ENCODE measurements at places on chromosomes 6 and 20. TPM values are rescaled to one million over a fixed set of nuclear protein-coding genes. Genes with fewer than 3 reads are reported as not detected.

PRPF6 gene
- total RNA-seq, result 50.6 TPM

KHDC1L gene
- total RNA-seq, result not detected

SLC2A10 gene
- total RNA-seq, result 21.6 TPM

SLC32A1 gene
- total RNA-seq, result not detected

RIPOR2 gene
- total RNA-seq, result 19.4 TPM

SSTR4 gene
- not detected for total RNA-seq

DSE gene
- total RNA-seq, result 33.1 TPM

GRCh38 chr6:20924911-20925543 is 390.8 kb downstream of the CDKAL1 start:
- DNase-seq, result no peak
- H3K4me3 ChIP-seq, result no peak overlapping the region
- H3K27ac ChIP-seq, result no peak overlapping the region
- H3K4me1 ChIP-seq, result peaks cover 3% of the 10 kb centered on the region
- H3K27me3 ChIP-seq, result no peaks in the 10 kb centered on the region

GRCh38 chr6:147717991-147718390 is 209.5 kb downstream of the SAMD5 start:
- H3K36me3 ChIP-seq, result no peaks in the 10 kb centered on the region
- H3K4me1 ChIP-seq, result no peaks in the 10 kb centered on the region
- H3K27me3 ChIP-seq, result no peaks in the 10 kb centered on the region
- no peak overlapping the region for H3K27ac ChIP-seq
- no peak overlapping the region for H3K4me3 ChIP-seq

GRCh38 chr6:14593286-14593685 is 475.7 kb downstream of the CD83 start:
- H3K4me3 ChIP-seq, result no peak overlapping the region
- DNase-seq, result no peak
- no peaks in the 10 kb centered on the region for H3K27me3 ChIP-seq
- no peaks in the 10 kb centered on the region for H3K36me3 ChIP-seq
- H3K27ac ChIP-seq, result no peak overlapping the region
- H3K4me1 ChIP-seq, result no peaks in the 10 kb centered on the region

GRCh38 chr6:113328886-113329381 is 528.2 kb upstream of the MARCKS start:
- H3K4me3 ChIP-seq, result no peak overlapping the region
- H3K4me1 ChIP-seq, result no peaks in the 10 kb centered on the region
- H3K27ac ChIP-seq, result no peak overlapping the region
- H3K27me3 ChIP-seq, result no peaks in the 10 kb centered on the region
- no peak for DNase-seq
- no peaks in the 10 kb centered on the region for H3K36me3 ChIP-seq

DNA sequence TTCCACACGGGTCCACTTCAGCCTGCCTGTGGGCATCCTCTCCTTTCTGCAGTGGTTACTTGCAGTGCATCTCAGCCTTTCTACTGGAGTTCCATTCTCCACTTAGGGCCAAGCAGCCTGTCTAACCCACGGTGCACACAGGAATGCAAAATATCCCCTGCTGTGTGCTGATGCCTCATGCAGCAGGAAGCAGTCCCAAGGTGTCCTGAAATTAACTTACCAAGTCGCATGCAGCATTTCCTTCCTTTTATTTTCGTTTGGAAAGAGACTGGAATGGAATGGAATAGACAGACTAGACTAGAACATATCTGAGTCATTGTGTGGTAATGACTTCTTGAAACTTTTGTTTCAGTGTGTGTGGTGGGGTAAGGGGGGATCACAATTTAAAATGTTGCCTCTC is 25.9 kb upstream of the FOXQ1 start:
- no peaks in the 10 kb centered on the region for H3K27me3 ChIP-seq
- peak; percentile 42 for DNase-seq

DNA sequence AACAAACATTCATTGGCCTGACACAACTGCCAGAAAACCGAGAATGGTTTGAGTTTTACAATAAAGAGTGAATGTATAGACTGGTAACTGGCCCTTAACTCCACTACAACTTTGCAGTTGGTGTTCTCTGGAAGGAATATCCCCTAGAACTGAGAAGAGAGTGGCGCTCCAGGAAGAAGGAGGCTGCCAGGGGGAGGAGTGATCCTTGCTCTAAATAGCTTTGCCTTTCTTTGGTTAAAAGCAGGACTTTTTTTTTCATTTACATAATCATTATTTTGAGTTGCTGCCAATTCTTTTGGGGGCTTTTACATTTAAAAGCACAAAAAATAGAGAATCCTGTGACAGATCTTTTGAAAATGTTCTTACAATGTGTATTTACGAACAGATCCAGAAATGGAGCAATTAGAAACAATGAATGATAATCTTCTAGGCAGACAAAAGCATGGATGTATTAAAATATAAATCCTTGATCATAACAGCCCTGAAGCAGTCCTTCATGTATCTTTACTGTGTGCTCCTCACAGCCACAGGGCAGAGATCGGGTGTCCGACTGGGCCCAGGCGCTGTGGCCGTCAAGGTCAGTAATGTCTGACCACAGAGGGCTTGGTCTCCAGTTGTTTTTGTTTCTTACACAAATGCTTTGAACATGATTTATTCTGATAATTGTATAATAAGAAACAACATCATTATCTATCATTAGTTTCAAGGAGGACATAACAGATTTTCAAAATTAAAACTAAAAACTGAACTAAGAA is 612.2 kb downstream of the HDGFL1 start:
- H3K4me3 ChIP-seq, result no peak overlapping the region
- H3K4me1 ChIP-seq, result no peaks in the 10 kb centered on the region
- H3K27ac ChIP-seq, result no peak overlapping the region
- no peaks in the 10 kb centered on the region for H3K36me3 ChIP-seq

DNA sequence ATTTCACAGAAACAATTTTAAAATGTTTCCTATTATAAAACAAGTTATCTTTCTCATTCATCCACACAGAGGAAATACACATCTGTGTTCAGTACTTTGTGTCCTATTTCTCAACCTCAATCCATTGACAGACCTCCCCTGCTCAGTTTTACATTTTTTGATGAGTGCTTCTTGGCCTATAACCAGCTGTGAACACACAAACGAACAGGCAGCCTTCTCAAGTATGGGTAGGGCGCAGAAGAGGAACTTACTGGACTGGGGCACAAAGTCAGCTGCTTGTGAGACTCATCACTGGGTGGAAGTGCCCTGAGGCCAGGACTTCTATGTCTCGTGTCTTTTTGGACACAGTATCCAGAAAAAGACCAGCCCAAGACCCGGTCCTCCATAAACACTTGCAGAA is 2.8 kb downstream of the RPS6KA2 start:
- H3K4me1 ChIP-seq, result peaks cover 85% of the 10 kb centered on the region
- no peak overlapping the region for H3K4me3 ChIP-seq
- no peak for DNase-seq
- no peaks in the 10 kb centered on the region for H3K36me3 ChIP-seq
- H3K27me3 ChIP-seq, result no peaks in the 10 kb centered on the region

DNA sequence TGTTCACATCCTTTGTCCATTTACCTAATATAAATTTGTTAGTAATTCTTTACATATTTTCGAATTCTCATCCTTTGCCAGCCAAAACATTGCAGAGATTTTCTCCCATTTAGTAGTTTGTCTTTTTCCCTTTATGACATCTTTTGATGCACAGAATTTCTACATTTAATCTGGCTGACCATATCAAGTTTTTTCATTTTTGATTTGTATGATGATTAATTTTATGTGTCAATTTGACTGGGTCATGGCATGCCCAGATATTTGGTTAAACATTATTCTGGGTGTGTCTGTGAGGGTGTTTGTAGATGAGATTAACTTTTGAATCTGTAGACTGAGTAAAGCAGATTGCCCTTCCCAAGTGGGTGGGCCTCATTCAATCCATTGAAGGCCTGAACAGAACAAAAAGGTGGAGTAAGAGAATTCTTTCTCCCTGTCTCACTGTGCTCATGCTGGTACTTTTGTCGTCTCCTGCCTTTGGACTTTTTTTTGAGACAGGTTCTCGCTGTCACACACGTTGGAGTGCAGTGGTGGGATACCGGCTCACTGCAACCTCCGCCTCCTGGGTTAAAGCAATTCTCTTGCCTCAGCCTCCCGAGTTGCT is 72.1 kb upstream of the EPB41L1 start:
- H3K27ac ChIP-seq, result no peak overlapping the region
- no peak overlapping the region for H3K4me3 ChIP-seq
- DNase-seq, result no peak

DNA sequence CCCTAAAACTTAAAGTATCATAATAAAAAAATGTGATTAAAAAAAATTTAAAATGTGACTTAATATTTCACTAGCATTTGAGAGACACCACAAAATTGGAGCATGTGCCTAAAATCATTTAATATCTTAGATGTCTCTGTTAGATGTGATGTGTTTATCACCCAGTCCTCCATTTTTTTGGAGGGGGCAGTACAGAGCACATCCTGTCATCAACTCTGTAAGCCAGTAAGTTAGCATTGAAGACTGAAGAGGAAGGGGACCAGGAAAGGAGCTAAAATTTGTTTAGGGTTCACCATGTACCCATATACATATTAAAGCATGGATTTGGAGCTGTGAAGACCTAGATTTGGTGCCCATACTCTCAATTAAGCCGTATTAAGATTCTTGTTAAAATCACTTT is 30.7 kb upstream of the ADIG start:
- H3K36me3 ChIP-seq, result no peaks in the 10 kb centered on the region
- no peak overlapping the region for H3K27ac ChIP-seq
- H3K27me3 ChIP-seq, result no peaks in the 10 kb centered on the region
- H3K4me1 ChIP-seq, result no peaks in the 10 kb centered on the region
- H3K4me3 ChIP-seq, result no peak overlapping the region
- no peak for DNase-seq

DNA sequence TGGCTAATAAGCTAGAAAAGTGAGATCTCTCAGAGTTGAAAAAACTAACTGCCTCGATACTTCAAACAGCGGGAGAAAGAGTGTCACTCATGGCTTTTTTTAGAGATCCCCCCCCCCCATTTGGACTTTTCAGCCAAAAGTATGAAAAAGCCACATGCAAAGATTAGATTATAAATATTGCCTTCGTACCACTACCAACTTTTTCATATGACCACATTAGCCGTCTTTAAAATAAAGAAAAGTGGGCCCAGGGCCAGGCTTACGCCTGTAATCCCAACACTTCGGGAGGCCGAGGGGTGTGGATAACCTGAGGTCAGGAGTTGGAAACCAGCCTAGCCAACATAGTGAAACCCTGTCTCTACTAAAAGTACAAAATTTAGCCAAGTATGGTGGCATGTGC is 4.4 kb downstream of the PGK2 start:
- no peaks in the 10 kb centered on the region for H3K36me3 ChIP-seq
- H3K4me3 ChIP-seq, result no peak overlapping the region
- no peaks in the 10 kb centered on the region for H3K4me1 ChIP-seq

GRCh38 chr6:109351231-109352130 is 30.8 kb downstream of the CD164 start:
- H3K27me3 ChIP-seq, result no peaks in the 10 kb centered on the region
- no peak overlapping the region for H3K4me3 ChIP-seq
- peaks cover 10% of the 10 kb centered on the region for H3K36me3 ChIP-seq
- H3K4me1 ChIP-seq, result peaks cover 32% of the 10 kb centered on the region

DNA sequence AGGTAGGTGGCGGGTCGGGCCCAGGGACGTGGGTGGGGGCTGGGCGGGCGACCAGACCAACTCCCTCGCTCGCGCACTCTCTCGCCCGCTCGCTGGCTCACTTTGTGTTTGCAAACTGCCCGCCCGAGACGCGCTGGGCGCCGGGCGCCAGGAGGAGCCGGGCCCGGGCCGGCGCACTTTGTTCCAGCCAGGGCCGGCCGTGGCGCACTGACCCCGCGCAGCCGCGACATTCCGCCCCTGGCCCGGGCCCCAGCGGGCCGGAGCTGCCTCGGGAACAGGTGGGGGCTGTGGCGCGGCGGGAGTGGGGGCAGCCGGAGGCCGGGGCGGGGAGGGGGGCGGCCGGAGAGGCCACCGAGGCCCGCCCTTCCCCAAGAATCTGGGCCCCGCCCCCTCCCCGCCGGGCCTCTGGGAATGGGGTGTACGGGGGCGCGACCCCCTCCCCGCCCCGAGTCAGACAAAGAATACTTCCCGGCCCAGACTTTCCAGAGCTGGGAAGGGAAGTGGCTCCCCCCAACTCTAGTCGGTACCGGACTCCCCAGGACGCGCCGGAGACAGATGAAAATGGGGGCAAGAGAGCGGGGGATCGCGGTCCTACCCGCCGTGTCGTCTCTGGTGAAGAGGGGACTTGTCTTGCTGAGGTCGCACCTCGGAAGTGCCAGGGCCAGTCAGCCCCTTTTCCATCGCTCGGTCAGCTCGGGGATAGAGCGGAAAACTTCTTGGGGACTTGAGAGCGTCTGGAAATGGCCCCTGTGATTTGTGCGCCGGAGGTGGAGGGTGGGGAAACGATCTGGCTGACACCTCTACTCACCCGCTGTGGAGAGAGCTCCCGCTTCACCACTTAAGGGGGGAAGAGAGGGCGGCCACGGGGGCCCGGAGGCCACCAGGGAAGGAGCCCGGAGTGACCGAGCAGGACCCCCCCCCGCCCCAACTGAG is 951 bp downstream of the FOXP4 start:
- peak overlapping the region; percentile 69 for H3K27ac ChIP-seq
- H3K4me3 ChIP-seq, result peak overlapping the region; percentile 98
- H3K36me3 ChIP-seq, result no peaks in the 10 kb centered on the region
- peaks cover 28% of the 10 kb centered on the region for H3K4me1 ChIP-seq

DNA sequence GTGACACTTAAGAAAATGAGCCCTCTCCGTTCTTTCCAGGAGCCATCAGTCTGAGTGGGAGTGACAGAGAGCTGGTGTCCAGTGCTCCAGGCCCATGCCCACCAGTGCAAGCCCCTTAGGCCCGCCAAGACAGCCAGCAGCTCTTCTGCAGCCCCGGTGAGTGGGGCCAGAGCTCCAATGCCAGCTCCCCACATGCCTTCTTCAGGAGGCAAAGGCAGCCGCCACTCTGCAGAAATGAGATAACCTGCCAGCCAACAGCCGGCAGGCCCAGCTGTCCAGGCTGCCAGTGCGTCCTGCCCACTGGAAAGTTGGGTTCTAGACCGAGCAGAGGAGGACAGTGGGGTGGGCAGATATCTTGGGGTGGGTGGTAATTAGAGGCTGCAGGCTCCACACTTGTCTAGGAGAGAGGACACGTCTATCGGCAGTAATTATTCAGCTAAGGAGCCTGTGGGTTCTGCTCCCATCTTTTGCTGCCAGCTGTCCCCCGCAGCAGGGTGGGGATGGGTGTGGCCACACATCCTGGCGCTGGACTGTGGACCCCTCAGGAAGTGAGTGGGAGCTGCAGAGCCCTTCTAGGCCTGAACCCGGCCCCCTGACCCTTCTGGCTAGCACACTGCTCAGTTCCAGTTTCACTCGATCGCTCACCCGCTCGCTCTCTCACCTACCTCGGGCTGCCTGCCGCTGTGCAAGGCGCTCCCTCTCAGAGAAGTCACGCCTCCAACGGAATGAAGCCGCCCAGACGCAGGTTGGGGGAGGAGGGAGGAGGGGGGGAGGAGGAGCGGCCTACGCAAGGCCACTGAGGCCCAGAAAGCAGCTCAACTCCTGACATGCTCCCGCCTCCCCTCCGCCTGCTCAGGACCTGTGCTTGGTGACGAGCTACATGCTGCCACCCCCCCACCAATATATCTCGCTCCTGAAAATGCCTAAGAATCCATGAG is 3.6 kb downstream of the GRM4 start:
- no peak for DNase-seq
- no peak overlapping the region for H3K27ac ChIP-seq
- peaks cover 7% of the 10 kb centered on the region for H3K27me3 ChIP-seq
- peaks cover 25% of the 10 kb centered on the region for H3K4me1 ChIP-seq
- no peaks in the 10 kb centered on the region for H3K36me3 ChIP-seq

- H3K27me3 ChIP-seq, result no peaks in the 10 kb centered on the region
- no peak overlapping the region for H3K4me3 ChIP-seq
- no peak for DNase-seq
- no peak overlapping the region for H3K27ac ChIP-seq
- no peaks in the 10 kb centered on the region for H3K36me3 ChIP-seq
Observed at GRCh38 chr6:169905041-169905807, 153.8 kb downstream of the ERMARD start.

- no peak for DNase-seq
- H3K4me3 ChIP-seq, result no peak overlapping the region
- no peak overlapping the region for H3K27ac ChIP-seq
- H3K27me3 ChIP-seq, result no peaks in the 10 kb centered on the region
- no peaks in the 10 kb centered on the region for H3K36me3 ChIP-seq
- peaks cover 25% of the 10 kb centered on the region for H3K4me1 ChIP-seq
Observed at GRCh38 chr20:2465100-2465499, 5.5 kb downstream of the SNRPB start.
